ENCODE measurements at places on chromosomes 7 and 10. TPM values are rescaled to one million over a fixed set of nuclear protein-coding genes. Genes with fewer than 3 reads are reported as not detected.

Gene TMEM140
- 15.2 TPM for total RNA-seq

Gene DPP6
- not detected for total RNA-seq

Gene CD36
- total RNA-seq: 717 TPM

Gene UNCX
- total RNA-seq: not detected

Gene PNLIPRP3
- total RNA-seq: not detected

Gene EIF4H
- total RNA-seq: 168 TPM

Gene GRM3
- 0.22 TPM for total RNA-seq

Gene CTAGE6
- not detected for total RNA-seq

Gene IL6
- 5.8 TPM for total RNA-seq

Gene ITPRID1
- not detected for total RNA-seq

Gene HMX2
- not detected for total RNA-seq

Gene NEUROD6
- total RNA-seq: not detected

Gene VSTM4
- total RNA-seq: 24.4 TPM

DNA sequence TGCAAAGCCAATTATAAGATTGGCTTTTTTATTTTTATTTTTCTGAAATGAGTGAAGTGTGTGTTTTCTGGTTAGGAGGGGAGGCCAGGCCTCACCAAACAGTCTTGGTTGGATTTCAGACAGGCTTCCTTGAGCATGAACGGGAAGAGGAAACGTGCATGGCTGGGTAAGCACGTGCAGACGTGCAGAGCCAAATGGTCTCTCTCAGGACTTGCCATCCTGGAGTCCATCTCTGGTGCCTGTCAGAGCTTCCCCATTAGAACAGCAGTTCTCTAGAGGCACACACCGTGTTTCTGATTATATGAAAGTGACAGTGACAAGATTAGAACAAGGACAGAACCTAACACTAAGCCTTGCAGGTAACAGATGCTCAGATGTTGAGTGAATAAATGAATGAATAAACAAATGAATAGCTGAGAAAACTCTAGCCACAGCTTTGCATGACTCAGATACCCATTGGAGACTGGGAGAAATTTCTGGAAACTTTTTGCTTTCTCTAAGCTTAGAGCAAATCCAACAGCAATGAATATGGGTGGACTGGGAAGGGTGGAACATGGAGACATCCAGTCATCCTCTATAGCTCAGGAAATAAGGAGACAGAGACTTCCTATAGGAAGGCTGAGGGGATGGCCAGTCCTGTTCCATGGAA, 11.8 kb upstream of the CALD1 start:
- DNase-seq: no peak

DNA sequence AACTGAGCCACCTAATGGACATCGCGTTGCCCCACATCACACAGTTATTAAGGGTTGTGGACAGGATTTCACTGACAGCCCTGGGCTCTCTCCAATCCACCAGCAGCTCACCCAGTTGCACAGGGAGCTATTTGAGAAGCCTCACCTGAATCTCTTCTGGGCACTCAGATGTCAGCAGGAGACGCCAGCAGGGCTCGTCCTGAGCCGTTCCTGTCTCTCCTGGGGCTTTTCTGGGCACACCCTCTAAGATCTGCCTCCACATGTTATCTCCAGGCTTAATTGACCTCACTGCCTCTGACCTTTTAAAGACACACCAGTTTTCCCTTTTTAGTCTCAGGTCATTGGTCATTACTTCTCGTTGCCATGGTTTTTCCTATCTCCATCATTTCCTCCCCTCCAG, 63.0 kb downstream of the GRID1 start:
- peak; percentile 61 for DNase-seq

GRCh38 chr7:116185450-116185849, 24.9 kb upstream of the TES start:
- DNase-seq: no peak

DNA sequence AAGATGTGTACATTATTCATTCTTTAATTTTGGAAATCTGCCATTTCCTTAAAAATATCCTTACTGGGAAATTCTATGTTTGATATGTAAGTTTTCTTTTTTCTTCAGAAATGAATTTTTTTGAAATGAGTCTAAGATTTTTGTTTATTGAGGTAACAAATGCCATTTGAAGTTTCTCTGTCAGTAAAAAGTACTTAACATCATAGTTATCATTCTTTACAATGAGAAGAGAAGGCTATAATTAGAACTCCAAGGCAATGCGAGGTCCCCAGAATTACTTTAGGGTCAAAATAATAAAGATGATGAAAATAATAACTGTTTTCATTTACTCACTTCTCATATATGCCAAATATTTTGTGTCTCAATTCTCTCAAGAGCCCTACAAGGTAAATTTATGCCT, 37.0 kb upstream of the RHOBTB1 start:
- no peak for DNase-seq

DNA sequence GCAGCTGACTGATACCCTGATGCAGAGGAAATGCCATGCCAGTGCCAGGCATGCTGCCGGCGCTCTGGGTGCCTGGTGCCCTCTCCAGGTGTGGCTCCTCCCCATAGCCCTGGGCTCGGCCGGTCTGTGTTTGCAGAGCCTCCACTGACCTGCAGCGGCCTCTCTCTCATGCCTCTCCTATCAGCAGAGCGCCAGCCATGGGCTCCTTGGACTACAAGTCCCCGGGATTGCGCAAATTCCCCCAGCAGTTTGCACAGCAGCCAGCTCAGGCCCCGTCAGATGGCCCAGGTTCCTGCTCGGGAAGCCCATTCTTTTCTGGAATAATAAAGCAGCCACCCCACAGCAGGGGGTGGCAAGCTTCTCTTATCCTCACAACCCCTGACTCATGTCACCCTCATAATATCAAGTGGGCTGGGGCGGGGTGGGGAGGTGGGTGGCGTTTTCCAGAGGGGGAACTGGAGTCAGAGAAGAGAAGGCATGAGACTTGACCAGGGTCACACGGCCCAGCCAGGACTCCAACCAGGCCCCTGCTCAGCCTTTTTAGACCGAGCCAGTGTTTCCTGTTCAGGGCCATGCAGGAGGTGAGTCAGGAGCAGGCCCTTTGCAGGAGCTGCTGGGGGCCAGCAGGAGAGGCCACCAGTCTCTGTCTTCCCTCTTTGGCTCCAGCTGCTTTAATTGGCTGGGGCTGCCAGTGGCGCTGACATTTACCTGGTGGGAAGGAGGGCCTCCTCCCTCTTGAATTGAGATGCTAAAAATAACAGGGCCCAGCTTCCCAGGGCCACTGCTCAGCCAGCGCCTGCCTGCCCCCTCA, 58.6 kb downstream of the ZMIZ1 start:
- no peak for DNase-seq

- DNase-seq: no peak
These were observed 586.3 kb upstream of the ANKRD30A start for GRCh38 chr10:36538953-36539586.

DNA sequence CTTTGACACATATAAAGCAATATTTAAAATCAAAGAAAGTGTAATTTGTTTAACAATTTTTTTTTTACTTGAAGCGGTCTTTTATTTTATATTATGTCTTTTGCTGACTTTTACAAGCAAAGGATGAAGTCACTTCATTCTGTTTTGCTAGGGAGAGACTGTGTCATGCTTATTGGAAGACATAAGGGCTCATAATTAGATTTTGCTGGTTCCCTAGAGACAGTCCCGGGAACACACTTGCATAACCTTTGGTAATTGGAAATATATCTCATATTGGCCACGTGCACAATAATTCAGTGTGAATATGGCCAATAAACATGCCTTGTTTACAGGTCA, 448 bp upstream of the NET1 start:
- no peak for DNase-seq

- DNase-seq: no peak
These were observed 245.1 kb downstream of the STK31 start for GRCh38 chr7:23955145-23955544.

GRCh38 chr10:106959521-106959920, 205.0 kb downstream of the SORCS1 start:
- DNase-seq: no peak

DNA sequence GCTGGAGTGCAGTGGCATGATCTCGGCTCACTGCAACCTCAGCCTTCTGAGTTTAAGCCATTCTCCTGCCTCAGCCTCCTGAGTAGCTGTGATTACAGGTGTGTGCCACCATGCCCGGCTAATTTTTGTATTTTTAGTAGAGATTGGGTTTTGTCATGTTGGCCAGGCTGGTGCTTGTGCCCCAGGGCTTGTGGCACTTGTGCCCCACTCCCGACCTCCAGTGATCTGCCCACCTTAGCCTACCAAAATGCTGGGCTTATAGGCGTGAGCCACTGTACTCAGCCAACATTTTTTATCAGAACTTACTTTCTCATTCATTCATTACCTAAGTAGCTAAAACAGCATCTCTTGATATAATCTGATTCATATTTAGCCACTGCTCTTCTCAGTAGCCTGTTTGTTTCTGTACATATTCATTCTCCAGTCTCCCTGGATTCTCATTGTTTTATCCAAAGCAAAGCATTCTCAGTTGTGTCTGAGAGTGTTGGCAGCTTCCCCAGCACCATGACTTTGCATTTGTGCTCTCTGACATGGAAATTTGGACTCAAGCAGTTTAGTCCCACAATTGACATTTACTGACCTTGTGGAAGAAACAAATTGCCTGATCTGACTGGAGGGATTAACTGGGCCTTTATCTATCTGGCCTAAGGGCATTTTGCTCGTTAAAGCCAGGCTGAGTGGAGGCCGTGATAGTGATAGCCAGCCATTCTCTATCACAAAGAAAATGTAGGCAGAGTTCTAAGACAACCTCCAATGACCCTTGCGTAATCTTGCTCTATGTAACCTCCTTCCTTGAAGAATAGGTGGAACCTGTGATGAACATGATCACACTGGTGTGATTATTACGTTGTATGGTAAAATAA, 44.9 kb downstream of the AKR1B15 start:
- peak; percentile 86 for DNase-seq

DNA sequence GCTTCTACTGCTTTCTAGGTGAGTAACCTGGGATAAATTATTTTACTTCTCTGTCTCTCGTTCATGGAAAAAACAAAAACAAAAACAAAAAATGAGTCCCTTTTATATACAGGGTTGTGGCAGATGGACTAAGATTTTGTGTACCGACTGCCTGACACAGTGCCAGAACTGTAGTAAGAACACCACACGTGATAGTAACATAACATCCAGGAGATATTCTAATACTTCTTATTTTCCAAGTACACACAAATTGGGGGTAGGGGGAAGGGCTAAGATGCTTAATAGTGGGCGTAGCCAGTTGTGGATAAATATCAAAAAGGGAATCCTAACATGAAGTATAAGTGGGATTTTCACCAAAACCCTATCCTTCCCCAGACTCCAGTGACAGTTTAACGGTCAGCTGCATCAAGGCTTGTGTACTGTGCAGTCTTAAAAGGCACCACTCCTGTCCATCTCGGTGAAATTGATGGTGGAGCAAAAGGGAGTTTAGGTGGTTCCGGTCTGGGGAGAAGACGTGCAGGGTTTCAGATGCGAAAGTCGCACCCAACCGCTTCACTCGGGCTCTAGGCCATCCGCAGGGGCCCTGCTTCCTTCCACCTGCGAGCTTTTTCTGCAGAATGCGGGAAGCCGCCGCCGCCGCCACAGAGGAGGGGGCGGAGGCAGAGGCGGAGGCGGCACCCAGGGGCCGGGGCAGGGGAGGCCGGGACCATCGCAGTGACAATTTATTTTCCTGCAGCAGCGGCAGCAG, at the start of gene STAMBPL1:
Gene STAMBPL1 (plus strand): TSS at position 712 of the 748 bp plus-strand sequence. CDS start 21,464 bp downstream, outside the sequence.
- peak; percentile 84 for DNase-seq

DNA sequence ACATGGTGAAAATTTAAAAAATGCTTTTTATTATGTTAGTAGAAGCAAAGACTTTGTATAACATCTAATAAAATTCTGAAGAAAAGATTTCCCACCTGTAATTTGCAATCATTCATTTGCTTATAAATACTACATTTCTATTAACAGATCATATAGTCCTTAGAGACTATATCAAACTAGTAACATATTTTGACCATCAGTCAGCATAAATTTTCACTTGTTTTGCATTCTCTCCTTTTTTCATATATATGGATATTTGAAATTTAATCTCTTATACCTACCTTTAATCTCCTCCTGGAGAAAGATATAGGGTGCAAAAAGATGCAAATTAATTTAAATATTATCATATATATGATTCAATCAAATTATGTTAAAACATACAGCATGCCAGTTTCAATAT, 16.9 kb upstream of the TAS2R16 start:
- no peak for DNase-seq

- peak; percentile 83 for DNase-seq
These were observed 90.1 kb downstream of the NPSR1 start for GRCh38 chr7:34747867-34748727.

DNA sequence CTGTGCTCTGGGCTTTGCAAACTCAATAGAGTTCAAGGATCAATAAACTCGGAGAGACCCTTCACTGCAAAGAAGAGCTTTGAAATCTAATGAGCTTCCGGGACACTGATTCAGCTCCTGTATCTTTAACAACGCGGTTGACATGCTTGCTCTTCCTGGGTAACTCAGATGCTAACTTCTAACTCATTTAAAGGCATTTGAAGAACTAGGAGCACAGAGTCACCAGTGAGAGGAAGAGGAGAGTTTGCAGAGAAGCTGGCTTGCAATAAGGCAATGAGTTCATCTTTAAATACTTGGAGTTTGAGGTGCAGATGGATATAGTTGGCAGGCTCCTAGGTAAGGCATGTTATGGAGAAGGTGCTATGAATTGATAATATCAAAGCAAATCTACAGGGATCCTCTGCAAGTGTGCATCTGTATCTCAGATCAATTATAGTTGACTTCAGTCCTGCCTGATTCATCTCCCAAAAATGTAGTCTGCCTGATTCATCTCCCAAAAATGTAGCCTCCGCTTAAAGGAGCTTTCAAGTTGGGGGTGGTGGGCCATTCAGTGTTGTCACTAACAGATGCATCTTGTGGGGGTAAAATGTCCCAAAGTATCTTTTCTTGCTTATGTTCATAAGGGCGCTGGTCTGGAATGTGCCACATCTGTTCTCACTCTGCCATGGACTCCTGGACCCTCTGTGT, 182.5 kb upstream of the PRSS58 start:
- DNase-seq: no peak

GRCh38 chr7:30659312-30659711, 22.9 kb downstream of the CRHR2 start:
- peak; percentile 65 for DNase-seq

- no peak for DNase-seq
These were observed 21.6 kb downstream of the AGAP3 start for GRCh38 chr7:151107882-151108281.

- no peak for DNase-seq
These were observed 474.9 kb downstream of the KCNMA1 start for GRCh38 chr10:77162697-77163096.

- DNase-seq: no peak
These were observed 25.0 kb downstream of the ZPBP start for GRCh38 chr7:50068026-50068425.

DNA sequence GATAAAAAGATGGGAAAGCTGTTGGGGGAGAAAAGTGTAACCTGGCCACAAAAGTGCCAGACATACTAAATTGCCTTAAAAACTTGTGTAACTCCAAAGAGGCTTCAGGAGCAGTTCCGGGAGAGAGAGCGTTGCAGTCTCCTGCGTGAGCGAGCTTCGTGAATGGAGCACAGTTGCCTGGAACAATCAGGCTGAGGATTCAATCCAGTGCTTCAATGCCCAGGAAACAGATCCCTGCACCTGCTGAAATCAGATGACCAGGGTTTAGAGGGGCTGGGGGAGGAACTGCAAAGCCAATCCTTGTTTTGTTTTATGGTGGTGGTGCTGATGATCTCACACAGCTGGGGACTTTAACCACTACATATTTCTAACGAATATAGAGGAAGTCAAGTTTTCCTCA, 398.3 kb downstream of the DPP6 start:
- no peak for DNase-seq

- DNase-seq: peak; percentile 27
These were observed 105.3 kb downstream of the ELFN1 start for GRCh38 chr7:1775389-1775788.

All from cardiac septum (tissue), 1 donor.